Activated naive CD8-positive, alpha-beta T cell treated with anti-CD3 and anti-CD28 coated beads, Interleukin-2, amount 10 ng/mL, durations not matched to agents 7 days and 5 days (primary cell): ENCODE measurements at places on chromosomes 11 and 22. TPM values are rescaled to one million over a fixed set of nuclear protein-coding genes. Genes with fewer than 3 reads are reported as not detected.

Gene ADM2
- 6.5 TPM for total RNA-seq

DNA sequence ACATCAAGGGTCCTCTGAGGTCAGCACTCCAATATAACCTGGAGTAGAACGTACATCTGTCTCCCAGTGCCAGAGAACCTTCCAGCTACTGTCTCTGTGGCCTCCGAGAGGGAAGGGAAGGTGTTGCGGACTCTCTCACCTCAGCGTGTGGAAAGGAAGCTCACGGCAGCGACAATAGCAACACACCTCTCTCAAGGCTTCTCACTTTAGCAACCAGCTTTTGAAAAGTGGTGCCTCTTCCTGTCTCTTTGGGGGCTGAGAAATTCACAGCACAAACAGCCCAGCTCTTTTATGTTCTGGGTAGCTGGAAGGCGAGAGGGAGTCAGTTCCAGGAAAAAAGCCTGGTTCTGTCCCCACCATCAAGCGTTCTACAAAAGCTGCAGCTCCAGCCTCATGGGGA is 156.9 kb upstream of the TBCEL start:
- DNase-seq = no peak

GRCh38 chr22:36329254-36330078 is 58.3 kb downstream of the MYH9 start:
- peak; percentile 72 for DNase-seq

Gene ZNF70
- total RNA-seq = 4.1 TPM

GRCh38 chr22:36536717-36537116 is 7.8 kb upstream of the EIF3D start:
- DNase-seq = no peak

DNA sequence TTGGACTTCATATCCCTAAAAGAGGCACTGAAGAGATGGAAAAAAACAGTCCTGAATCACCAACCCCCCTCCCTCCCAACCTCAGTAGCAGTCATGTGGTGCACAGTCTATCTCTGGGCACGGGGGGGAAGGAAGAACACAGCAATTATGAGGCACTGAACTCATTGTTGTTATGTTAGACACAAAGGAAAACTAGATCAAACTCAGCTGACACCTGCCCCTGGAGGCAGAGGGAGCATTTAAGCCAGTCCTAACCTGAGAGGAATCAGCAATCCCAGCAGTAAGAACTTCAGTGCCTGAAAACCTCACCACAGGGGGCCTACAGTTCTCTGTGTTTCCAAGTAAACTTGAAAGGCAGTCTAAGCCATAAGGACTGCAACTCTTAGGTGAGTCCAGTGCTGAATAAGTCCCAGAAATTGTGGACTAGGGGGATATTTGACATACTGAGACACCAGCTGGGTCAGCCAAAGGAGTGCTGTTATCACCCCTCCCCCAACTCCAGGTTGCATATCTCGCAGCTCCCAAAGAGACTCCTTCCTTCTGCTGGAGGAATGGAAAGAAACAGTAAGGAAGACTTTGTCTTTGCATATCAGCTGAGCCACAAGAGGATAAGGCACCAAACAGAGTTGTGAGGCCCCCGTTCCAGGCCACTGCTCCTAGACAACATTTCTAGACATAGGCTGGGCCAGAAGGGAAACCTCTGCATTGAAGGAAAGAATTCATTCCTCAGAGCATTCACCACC is 72.5 kb downstream of the GLYATL1 start:
- no peak for DNase-seq

Gene BTG4
- not detected for total RNA-seq

DNA sequence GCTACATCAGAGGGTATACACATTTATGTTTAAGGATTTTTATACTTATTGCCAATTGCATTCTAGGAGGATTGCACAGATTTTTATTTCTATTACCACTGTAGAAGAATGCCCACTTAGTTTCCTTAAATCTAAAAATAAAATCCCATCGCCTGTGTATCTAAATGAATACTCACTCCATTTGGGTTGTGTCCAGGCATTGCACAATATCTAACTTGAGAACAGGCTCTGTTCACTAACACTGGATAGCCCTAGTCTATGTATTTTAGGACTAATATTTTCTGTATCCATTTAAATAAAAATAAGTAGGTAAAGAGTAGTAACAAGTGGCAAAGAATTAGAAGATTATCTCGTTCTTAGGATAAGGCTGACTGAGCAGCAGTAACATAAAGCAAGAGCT is 4.1 kb downstream of the C11orf52 start:
- DNase-seq = no peak

DNA sequence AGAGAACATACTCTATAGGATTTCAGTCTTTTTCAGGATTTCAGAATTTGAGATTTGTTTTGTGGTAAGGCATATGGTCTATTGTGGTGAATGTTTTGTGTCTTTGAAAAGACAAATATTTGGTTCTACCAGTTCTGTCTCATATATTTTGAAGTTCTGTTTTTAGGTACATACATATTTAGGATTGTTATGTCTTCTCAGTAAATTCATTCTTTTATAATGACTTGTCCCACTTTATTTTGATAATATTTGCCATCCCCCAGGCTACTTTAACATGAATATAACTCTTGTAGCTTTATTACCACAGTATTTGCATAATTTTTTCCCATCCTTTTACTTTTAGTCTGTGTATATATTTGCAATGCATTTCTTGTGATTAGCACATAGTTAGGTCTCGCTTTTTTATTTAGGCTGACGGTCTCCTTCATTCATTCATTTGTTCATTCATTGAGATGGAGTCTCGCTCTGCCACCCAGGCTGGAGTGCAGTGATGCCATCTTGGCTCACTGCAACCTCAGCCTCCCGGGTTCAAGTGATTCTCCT is 32.1 kb downstream of the MTMR3 start:
- no peak for DNase-seq

Gene SCGB1A1
- not detected for total RNA-seq

DNA sequence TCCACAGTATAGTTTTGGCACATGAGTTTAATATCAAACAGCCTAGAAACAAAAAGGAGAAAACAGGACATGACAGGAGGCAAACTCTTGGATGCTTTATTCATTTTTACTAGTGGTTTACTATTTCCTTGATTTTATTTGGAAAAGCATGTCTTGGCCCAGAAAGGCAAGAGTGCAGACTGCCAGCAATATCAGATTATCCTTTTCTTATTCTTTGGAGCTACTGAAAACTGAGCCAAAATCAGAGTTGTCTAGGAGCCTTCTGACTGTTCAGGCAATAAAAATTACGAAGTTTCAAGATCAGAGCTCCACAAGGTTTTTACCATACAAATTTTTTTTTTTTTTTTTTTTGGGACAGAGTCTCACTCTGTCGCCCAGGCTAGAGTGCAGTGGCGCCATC is 16.0 kb downstream of the CELF1 start:
- no peak for DNase-seq

GRCh38 chr11:22049276-22049675 is 143.6 kb upstream of the ANO5 start:
- no peak for DNase-seq

- no peak for DNase-seq
Measured at GRCh38 chr11:5923794-5924193, 18.3 kb upstream of the OR56A3 start.

- no peak for DNase-seq
Measured at GRCh38 chr11:86219311-86220193, 25.0 kb upstream of the EED start.

GRCh38 chr11:96279018-96279895 is 63.7 kb downstream of the MAML2 start:
- no peak for DNase-seq

DNA sequence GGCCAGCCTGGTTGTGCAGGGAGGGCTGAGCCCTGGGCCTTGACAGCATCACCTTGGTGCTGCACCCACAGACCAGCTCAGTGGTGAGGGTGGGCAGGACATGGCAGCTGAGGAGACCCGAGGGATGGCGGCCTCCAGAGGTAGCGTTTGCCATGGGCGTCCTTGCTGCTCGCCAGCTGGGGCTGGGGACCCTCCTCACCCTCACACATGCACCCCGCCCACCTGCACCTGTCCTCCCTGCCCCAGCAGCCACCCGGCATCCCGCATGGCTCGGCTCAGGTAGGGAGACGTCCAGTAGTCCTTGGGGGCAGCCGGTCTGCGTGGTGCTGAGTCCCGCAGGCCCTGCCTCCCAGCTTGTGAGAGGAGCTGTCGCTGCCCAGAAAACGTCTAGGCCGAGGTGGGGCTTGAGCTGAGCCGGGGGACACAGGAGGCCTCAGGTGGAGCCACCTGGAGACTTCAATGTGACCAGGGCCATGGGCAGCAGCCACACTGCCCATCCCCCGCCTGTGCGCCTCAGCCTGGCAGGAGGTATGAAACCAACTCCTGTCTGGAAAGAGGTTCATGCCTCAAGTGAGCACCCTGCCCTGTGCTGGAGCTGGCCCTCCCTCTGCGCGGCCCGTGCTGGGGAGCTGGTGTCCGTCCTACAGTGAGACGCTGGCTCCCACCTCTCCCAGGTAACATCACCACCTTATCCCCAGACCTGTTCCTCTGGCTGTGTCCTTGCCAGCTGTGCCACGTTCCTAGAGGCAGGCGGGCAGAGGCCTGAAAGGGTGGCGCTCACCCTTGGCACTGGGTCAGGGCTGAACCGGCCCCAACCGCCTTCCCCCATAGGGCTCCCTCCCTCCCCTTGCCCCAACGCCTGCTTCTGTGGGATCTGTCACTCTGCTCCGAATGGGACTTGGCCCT is 3.3 kb upstream of the TRABD start:
- DNase-seq = peak; percentile 38

DNA sequence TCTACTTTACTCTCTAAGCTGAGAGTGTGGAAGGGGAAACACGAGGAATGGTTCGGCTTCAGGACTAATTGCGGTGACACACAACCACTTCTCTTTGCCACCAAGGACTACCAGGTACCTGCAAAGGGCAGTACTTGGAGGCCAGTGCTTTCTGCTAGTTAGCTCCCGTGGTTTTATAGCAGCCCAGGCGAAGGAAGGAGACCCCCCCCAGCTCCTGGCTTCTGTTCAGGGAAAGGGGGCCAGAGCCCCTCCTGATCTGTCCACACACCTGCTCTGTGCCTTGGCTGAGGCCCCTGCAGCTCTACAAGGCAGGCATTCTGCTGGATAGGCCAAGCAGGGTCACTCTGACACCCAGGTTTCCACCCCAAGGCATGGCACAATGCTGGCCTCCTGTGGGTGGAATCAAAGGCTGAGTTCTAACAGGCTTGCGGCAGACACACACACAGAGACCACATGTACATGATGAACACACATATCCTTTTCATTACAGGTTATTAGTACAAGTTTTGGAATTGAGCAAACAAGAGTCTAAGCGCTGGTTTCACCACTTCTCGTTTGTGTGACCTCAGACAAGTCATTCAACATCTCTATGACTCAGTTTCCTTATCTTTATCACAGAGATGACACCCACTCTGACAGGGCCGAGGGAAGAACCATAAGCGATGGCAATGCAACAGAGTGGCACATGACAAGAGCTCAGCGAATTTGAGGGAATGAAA is 7.5 kb downstream of the SERPIND1 start:
- DNase-seq = no peak

- DNase-seq = no peak
Measured at GRCh38 chr22:43177479-43177878, 9.5 kb downstream of the TTLL12 start.

Gene GLYAT
- not detected for total RNA-seq

Gene OVOL1
- 0.17 TPM for total RNA-seq

DNA sequence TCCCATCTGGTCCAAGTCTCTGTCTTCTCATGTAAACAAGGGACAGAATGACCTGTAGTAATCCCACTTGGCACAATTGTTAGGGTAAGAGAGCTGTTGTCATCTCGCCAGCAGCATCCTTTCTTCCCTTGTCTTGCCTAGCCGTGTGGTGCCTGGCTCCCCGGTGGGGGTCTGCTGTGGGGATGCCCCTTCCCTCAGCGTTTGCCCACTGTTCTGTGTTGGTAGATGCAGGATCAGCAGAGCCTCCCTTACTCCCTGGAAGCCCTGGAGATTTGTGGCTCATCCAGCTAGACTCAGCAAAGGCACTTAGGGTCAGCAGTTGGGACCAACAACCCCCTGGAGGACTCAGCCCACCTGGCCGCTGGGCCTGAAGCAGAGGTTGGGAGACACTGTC is 13.0 kb downstream of the ACO2 start:
- no peak for DNase-seq

Gene HEPN1
- total RNA-seq = not detected

Gene HBB
- not detected for total RNA-seq

- no peak for DNase-seq
Measured at GRCh38 chr11:67645521-67646461, 4.7 kb downstream of the ACY3 start.

Gene APOBEC3A
- total RNA-seq = not detected

DNA sequence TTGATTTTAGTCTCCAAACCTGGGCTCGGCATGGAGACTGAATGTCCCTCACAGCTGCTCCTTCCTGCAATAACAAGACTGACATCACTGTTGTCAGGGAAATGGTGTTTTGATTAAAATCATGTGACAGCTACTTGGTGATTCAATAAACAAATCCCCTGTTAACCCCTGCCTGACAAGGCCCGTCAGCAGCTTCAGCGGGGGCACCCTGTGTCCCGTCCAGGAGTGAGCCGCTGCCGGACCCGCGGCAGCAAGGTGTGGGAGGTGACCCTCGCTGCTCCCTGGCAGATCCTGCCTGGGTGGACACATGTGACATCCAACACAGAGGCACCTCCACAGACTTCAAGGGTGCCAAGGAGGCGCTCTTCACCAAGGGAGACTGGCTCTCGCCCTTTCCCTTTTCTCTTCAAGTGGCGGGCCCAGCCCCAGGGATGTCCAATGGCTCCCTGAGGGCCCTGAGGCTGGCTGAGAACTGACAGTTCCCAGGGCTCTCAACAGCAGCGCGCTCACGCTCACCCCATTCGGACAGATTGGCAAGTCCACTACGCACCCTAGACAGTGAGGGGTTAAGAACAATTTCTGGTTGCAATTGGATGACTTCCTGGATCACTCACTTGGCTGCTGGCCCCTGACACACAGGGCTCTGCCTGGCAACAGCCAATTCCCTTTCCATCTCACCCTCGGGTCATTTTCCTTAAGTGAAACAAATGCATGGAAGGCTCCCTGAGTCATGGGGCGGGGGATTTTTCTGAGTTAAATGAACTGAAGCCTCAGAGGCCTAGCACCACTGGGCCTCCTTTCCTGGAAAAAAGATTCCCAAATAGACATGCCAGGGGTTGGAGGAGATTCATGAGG is 30.7 kb downstream of the PPP2R1B start:
- no peak for DNase-seq

DNA sequence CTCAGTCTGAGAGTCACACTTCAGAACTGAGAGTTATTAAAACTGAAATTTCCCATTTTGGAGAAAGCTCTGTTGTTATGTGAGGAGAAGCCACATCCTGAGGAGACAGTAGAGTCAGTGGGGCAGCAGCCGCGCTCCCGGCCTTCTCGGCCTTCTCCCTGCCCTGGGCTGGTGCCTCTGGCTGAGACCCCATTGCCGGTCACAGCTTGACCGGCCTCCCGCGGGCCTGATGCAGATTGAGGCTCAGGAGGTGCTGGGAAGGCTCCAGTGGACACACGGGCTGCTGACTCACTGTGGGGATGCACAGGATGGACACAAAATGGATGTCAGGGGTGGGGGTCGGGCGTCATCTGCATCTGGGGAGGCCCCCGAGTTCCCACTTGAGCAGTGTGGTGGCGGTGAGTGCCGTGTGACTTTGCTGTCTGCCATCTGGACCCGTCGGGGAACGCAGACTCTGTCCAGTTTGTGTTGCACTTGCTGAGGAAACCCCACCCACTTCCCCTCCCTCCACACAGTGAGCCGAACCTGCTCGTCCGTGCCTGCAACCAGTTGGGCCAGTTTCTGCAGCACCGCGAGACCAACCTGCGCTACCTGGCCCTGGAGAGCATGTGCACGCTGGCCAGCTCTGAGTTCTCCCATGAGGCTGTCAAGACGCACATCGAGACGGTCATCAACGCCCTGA is 50.1 kb downstream of the MUC6 start:
- no peak for DNase-seq

Gene HPS4
- total RNA-seq = 42.6 TPM
